H9 (cell line): ENCODE measurements at places on chromosomes 5 and 9. TPM values are rescaled to one million over a fixed set of nuclear protein-coding genes. Genes with fewer than 3 reads are reported as not detected.

DNA sequence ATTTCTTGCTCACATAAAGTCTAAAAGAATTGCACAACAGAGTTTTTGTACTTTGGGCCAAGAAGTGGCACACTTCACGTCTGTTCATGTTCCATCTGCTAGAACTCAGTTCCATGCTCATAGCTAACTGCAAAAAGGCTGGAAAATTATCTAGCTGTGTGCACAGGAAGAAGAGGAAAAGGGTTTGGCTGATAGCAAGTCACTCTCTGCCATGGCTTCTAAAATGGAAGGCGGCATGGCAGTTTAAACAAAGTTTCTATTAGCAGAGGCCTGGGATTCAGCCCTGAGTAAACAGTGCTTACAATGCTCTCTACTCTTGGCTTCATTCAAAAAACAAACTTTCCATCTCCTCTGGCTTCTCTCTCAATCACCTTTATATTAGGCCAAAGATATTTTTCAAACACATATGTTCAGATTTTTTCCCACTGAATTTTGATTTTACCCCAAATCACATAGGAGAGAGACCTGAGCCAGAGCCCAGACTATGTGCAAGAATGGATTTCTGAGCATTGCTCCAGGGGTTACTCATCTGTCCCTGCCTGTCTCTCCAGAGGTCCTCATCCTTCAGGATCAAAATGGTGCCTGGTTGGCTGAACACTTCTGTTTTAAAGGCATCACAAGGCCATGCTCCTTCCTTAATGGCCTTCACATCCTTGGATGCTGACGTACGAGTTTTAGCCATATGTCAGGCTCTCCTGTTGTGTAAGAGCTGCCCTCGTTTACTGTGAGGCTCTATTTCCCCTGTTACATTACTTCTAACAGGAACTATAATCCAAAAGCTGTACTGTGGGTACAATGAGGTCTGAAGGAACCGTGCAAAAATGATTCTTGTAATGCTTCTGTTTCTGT, 226.6 kb downstream of the SAXO1 start:
- H3K4me3 ChIP-seq, result no peak overlapping the region
- H3K27me3 ChIP-seq, result no peaks in the 10 kb centered on the region

C9 gene
- not detected in 2 replicates for total RNA-seq

- H3K4me3 ChIP-seq, result no peak overlapping the region
- no peak overlapping the region for H3K27ac ChIP-seq
- DNase-seq, result no peak
These were observed 45.5 kb downstream of the IARS1 start for GRCh38 chr9:92247981-92248380.

- H3K27ac ChIP-seq, result no peak overlapping the region
- no peaks in the 10 kb centered on the region for H3K4me1 ChIP-seq
- no peak overlapping the region for H3K4me3 ChIP-seq
- no peaks in the 10 kb centered on the region for H3K36me3 ChIP-seq
These were observed 135.4 kb upstream of the CCDC152 start for GRCh38 chr5:42621242-42621641.

DNA sequence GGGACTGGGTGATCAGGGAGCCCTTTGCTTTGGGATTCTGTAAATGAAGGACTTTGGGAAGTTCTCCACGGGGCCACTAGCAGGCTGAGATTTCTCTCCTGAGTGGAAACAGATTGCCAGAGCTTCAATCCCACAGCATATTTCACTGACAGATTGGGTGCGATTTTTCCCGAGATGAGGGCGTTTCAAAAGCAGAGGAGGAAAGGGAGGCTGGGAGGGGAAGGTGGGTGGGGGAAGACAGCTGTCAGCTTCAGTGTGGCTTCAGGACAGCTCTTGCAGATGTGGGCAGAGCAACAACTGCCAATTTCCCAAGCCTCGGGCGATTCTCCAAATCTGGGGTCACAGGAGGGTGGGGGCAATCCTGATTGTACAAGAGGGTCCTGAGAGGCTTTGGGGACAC, 258.5 kb upstream of the ADRA1B start:
- no peaks in the 10 kb centered on the region for H3K4me1 ChIP-seq
- no peaks in the 10 kb centered on the region for H3K27me3 ChIP-seq
- H3K4me3 ChIP-seq, result no peak overlapping the region
- DNase-seq, result no peak

- H3K27ac ChIP-seq, result no peak overlapping the region
- no peaks in the 10 kb centered on the region for H3K4me1 ChIP-seq
- no peaks in the 10 kb centered on the region for H3K27me3 ChIP-seq
These were observed 476.2 kb downstream of the SEMA5A start for GRCh38 chr5:9069650-9070049.

GMCL2 gene
- total RNA-seq, result not detected in 2 replicates

OR1L1 gene
- not detected in 2 replicates for total RNA-seq

NUTM2F gene
- 0.15 TPM in 1 of 2 replicates, not detected in the other for total RNA-seq

DNA sequence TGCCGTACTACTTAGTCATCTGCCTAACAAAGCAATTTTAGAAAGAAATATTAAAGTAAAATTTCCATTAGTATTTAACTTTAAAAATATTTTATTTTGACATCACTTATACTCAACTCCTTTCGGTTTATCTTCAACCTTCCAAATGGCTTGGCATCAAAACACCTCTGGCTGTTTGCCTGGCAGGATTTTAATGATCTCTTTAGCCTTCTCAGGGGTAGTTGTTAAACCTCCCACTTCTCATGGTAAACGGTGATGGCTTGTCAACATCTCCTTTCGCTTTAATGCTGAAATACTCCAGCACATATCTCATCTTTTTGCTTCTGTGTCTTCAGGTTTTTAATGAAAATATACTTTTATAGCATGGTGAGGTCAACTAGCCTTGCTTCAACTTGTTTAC, 747.1 kb downstream of the CETN3 start:
- peaks cover 52% of the 10 kb centered on the region for H3K36me3 ChIP-seq
- no peaks in the 10 kb centered on the region for H3K4me1 ChIP-seq
- H3K27ac ChIP-seq, result no peak overlapping the region
- H3K4me3 ChIP-seq, result no peak overlapping the region

GRCh38 chr5:32058997-32059396, 115.1 kb downstream of the GOLPH3 start:
- H3K4me3 ChIP-seq, result no peak overlapping the region
- no peaks in the 10 kb centered on the region for H3K27me3 ChIP-seq
- no peak overlapping the region for H3K27ac ChIP-seq

DNA sequence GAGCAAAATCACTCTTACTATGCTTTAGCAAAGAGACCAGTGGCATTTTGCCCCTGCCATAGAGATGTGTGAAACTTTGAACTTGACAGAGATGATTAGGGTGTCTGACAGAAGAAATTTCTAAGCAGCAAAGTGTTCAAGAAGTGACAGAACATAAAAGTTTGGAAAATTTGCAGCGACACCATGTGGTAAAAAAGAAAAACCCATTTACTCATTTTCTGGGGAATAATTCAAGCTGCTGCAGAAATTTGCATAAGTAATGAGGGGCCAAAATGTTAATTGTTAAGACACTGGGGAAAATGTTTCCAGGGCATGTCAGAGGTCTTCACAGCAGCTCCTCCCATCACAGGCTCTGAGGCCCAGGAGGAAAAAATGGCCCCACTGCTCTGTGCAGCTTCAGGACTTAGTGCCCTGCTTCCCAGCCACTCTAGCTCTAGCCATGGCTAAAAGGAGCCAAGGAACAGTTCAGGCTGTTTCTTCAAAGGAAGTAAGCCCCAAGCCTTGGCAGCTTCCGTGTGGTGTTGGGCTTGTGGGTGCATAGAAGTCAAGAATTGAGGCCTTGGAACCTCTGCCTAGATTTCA, 6.1 kb upstream of the AP3B1 start:
- no peak overlapping the region for H3K4me3 ChIP-seq
- no peak for DNase-seq
- no peak overlapping the region for H3K27ac ChIP-seq
- H3K36me3 ChIP-seq, result peaks cover 14% of the 10 kb centered on the region
